Stimulated activated CD4-positive, alpha-beta T cell treated with anti-CD3 and anti-CD28 coated beads, Interleukin-2, amount 100 ng/mL, for 4 hours (primary cell): ENCODE measurements at places on chromosomes 1 and 21.

DNA sequence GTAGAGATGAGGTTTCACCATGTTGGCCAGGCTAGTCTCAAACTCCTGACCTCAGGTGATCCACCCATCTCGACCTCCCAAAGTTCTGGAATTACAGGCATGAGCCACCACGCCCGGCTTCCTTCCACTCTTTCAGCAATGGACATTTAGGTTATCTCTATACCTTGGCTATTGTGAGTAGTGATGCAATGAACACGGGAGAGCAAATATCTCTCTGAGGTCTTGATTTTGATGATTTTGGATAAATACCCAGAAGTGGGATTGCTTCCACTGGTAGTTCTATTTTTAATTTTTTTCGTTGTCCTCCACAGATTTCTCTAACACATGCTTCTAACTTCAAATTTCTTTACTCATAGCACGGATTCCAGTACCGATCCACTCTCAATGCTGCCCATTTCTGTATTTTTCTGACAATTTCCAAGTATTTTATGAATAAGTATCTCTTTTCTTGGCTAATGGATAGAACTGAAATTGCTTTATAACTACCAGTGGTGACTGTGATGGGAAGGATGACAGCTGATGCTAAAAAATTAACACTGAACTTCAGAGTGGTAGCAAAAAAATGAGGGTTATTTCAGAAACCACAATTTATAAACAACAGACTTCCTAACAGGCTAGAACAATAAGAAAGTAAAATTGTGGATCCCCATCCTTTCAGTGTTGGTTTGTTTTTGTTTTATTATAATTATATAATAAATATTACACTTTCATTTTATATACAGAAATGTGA is 327.5 kb upstream of the RUNX1 start:
- no peak for DNase-seq

DNA sequence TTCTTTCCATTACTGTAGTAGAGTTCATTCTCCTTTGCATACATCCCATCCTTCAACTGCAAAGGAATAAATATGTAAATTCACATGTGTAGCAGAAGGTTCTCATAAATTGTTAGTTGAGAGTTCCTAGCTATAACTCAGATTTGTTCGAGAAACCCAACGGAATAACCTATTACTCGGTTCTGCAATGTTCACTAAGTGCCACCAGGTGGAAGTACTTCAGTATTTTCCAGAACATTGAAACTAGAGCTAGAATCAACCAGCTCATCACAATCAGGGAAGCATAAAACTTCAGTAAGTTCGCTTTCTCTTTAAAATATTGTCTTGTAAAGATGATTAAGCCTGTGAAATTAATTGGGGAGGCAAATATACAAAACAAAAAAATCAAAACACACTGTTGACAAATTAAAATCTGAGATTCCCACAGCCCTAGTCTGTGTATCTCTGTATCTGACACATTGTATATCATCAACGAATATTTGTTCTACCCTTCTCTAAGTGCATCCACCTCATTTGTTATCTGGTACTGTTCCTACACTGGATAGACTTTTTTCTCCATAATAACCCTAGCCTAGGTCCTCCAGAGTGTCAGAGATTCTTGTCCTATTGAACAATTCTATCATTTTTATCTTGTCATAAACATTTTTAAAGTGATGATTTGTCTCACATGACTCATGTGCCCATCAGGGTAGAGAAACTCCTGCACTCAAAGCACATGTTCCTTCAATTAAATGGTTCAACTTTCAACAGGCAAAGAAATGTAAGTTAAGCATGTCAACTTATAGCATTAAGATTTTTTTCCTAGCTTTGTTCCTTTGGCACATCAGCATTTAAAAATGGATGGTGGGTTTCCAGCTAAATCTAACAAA is 31.9 kb downstream of the MROH9 start:
- DNase-seq, result no peak

DNA sequence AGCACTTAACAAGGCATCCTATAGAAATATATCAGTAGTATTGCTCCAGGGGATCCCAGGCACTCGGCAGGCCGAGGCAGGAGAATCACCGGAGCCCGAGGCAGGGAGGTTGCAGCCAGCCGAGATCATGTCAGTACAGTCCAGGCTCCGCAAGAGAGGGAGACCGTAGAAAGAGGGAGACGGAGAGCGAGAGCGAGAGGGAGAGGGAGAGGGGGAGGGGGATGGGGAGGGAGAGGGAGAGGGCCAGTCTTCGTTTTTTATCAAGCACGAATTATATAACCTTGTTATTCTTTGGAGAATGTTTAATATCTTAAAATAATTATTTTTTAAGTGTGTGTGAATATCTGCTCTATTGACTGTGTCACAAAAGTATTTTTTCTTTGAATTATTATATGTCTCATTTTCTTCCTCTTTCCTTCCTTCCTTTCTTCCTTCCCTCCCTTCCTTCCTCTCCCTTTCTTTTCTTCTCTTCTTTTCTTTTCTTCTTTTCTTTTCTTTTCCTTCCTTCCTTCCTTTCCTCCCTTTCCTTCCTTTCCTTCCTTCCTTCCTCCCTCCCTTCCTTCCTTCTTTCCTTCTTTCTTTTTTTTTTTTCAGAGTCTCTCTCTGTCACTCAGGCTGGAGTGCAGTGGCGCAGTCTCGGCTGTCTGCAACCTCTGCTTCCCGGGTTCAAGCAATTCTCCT is 233.7 kb downstream of the SRGAP2C start:
- no peak for DNase-seq

DNA sequence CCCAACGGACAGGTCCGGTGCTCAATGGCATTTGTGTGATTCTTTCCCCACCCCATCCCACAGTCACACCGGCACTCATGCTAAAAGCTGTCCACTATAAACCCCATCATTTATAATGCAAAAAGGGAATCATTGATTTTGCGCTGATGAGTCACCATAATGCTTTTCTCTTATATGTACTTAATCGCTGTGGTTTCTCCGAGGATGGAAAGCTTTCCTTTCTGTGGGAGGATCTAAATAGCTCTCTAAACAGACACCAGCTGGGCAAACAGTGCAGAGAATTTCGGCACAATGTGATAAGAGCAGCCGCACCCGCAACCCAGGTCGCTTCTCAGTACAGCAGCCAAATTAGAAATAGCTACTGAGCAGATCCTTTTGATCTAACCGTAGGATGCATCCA is 85.6 kb downstream of the SETD4 start:
- DNase-seq, result no peak

DNA sequence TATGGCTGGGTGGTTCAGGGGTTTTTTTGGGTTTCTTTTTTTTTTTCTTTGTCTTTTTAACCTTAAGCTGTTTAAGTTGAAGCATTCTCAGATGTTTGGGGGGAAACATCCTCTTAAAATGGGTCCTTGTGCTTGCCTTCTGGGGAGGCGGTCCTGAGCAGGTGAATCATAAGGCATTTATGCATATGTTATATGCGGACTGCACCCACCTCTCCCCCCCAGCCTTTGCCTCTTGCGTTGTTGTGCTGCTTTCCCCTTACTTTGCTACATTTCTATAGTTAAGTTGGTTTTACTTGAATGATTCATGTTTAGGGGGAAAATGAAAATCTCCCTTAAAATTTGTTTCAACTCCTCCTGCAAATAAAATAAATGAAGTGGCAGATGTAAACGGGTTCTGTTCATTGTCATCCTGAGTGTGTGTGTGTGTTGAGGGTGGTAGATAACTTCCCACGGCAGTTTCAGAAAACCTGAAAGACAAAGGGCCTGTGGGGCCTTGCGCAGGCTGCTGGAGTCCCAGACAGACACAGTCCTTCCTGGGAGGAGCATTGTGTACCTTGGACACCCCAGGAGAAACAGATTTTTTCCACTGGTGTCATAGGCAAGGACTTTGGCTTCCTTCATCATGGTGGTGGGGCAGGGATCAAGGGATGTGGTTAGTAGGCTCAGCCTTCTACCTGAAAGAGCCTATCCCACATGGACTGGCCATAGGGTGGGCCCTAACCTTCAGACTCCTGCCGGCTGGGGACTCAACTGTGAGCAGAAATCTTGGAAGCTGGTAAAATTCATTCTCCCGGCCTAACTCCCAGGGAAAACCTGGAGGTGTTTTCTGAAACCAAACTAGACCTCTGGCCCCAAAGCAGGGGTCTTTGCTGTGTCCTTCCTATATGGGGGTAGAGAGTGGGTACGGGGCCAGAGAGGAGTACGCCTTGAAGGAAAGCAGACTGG is 926 bp upstream of the SH3D21 start:
- DNase-seq, result no peak

DNA sequence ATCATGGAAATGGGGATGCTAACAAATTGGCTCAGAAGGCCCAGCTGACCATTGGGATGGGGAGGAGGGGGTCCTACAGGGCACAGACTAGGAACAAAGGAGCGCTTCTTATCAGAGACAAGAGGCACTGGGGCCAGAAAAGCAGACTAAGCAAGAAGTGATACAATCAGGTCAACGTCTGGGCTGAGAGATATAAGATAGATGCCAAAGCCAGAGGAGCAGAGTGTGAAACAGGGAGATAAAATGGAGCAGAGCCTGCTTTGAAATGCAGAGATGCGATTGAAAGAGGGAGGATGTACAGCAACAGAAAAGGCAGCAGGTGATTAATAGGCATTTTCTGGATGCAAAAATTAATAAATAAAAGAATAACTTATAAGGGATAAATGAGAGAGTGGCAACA is 127.5 kb upstream of the SAMSN1 start:
- DNase-seq, result no peak

GRCh38 chr21:42080788-42081083 is 9.6 kb downstream of the UMODL1 start:
- no peak for DNase-seq

GRCh38 chr1:85440612-85441011 is 24.3 kb downstream of the DDAH1 start:
- DNase-seq, result no peak

- DNase-seq, result no peak
These were observed at the start of gene RGL1 for GRCh38 chr1:183804916-183805841. Gene RGL1 (plus strand): TSS chr1:183805120. CDS start chr1:183805298, 178 bp downstream.

DNA sequence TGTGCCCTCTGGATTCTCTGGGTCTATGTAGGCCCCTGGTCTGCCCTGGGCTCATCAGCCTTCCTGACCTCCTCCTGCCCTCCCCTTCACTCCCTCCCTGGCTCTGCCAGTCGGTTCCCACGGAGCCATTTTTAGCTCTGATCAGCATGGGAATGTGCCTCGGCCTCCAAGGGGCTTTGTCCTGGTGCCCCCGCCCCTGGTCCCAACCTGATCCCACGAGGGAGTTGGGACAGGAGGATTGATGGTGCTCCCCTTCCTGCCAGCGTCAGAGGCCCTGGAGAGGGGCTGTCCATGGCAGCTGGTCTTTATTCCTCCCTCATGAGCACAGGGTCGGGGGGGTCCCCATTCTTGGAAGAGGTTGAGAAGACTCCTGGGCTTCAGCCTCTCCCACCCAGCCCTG is 24.9 kb downstream of the ETNK2 start:
- DNase-seq, result no peak

- DNase-seq, result no peak
These were observed 11.4 kb downstream of the SMAP2 start for GRCh38 chr1:40384887-40385286.

DNA sequence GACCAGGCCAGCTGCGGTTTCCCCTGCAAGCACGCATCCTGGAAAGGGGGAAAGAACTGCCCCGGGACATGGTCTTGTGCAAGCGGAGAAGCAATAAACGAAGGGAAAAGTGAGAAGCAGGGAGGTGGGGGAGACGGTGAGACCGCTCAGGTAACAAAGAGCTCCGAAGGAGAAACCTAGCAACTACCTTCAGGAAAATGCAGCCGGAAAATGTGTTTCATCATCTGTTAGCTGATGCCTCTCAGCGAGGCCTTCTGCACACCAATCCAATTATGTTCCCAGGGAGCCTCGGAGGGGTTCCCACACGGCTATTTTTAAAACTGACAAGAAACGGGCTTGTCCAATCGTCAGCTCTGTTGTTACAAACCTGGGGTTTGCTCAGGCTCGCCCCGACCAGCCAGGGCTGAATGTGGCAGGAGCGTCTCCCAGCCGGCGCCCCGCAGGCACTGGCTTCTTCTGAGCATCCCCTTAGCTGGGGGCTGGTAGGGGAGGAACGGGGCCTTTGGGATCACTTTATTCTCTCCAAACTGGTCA is 3.4 kb downstream of the RIPK4 start:
- no peak for DNase-seq

GRCh38 chr1:79599257-79599656 is 592.7 kb upstream of the ADGRL4 start:
- no peak for DNase-seq

GRCh38 chr1:2049225-2049717 is 940 bp upstream of the PRKCZ start:
- no peak for DNase-seq

- DNase-seq, result no peak
These were observed 32.9 kb downstream of the C21orf91 start for GRCh38 chr21:17786071-17786850.

- no peak for DNase-seq
These were observed 31.1 kb upstream of the UAP1 start for GRCh38 chr1:162530307-162530987.

DNA sequence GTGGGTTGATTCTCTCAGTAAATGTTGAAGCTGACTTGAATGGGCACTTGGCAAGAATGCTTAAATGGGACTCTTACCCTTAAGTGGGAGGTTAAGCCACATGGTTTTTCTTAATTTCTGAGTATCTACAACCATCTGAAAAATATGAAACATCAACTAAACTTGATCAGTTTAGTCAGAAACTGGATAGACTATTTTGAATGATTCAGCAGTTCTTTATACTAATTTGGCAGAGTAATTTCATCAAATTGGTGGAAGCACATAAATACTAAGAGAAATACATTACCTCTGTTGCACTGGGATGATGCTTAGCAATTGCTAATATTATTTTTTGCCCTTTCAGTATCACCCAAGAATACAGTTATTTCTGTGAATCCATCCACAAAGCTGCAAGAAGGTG is 4.7 kb downstream of the VCAM1 start:
- no peak for DNase-seq

DNA sequence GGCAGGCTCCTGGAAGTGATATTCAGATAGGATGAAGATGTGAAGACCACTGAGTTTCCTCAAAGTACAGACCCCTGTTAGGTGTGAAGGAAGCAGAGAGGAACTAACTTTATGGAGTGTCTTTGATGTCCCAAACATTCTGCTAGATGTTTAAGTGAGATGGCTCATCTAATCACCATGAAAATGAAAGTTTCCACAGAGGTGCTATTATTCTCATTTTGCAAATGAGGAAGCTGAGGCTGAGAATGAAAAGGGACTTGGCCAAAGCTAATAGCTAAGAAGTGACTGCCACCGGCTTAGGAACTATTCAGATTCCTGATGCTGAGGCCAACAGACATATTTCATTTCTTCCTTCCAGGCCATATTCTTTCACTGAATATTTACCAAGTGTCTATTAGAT is 45.9 kb upstream of the WLS start:
- DNase-seq, result no peak

DNA sequence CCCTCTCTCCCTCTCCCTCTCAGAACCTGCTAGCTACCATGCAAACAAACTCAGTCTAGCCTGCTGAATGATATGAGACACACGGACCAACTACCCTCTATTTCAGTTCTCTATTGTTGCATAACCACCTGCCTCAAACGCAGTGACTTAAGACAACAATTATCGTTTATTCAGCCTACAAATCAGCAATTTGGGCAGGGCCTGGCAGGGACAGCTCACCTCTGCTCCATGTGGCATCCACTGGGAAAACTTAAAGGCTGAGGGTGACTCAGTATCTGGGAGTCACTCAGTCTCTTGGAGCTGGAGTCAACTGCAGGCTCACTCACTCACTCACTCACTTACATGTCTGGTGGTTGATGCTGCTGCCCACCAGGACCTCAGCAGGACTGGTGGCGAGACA is 121.3 kb downstream of the SEC16B start:
- DNase-seq, result no peak
